ENCODE measurements at places on chromosomes 7 and 10.

DNA sequence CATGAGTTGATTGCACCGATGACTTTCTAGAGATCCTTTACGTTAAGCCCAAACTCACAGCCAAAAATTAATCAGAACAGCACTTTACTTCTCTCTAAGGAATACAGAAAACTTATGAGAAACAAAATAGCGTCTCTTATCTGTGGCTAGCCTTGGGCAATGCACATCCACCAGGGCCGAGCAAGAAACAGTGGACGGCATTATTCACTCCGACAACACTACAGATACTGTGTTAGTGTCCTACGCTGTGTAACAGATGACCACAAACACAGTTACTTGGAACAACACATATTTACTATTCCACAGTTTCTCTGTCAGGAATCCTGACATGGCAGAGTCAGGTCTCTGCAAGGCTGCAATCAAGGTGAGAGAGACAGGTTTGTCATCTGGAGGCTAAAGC lies 598.3 kb upstream of the ADARB2 start:
- no peak for DNase-seq

- no peak for DNase-seq
These were observed 142.4 kb downstream of the CHCHD3 start for GRCh38 chr7:132939495-132939894.

GRCh38 chr7:74002474-74003017 lies 25.4 kb upstream of the ELN start:
- no peak for DNase-seq

- DNase-seq, result no peak
These were observed 291.0 kb downstream of the GPR158 start for GRCh38 chr10:25465582-25466372.

DNA sequence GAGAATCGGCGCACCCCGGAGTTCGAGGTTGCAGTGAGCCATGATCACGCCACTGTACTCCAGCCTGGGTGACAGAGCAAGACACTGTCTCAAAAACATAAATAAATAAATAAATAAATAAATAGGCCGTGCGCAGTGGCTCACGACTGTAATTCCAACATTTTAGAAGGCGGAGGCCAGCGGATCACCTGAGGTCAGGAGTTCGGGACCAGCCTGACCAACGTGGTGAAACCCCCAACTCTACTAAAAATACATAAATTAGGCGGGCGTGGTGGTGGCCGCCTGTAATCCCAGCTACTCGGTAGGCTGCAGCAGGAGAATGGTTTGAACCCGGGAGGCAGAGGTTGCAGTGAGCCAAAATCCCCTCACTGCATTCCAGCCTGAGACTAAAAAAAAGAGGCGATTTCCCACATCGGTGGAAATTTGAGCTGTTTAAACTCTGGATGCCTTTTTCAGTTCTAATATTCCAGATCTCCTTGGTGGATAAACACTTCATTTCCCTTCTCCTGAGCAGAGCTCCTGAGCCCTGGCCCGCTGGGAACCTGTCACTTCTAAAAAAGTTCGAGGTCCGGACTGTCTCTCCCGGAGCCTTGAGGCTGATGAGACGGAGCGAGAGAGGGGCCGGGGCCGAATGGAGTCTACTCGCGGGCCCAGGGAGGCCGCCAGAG lies 2.0 kb upstream of the NFKB2 start:
- DNase-seq, result no peak

GRCh38 chr10:29486433-29486832 lies 148.3 kb downstream of the SVIL start:
- DNase-seq, result peak; percentile 22
